ENCODE measurements at places on chromosomes 4 and X.

GRCh38 chrX:153750127-153750774 lies 13.8 kb upstream of the PLXNB3 start:
- no peak for DNase-seq

DNA sequence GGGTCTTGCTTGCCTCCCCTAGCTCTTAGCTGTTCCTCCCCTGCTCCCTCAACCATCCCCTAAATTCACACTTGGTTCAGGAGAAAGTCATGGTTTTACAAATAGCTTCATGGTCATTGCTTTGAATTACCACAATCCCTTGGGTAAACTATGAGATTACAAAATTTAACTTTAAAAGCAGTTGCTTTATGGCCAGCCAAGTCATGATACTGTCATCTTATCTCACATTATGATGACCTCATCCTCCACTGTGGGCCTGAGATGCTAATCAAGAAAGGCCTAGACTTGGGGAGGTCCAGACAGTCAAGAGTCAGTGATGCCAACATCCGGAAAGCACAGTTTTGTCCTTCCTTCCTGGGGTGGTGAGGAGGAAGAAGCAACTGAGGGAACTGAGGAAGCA lies 10.5 kb upstream of the FGF16 start:
- no peak for DNase-seq

DNA sequence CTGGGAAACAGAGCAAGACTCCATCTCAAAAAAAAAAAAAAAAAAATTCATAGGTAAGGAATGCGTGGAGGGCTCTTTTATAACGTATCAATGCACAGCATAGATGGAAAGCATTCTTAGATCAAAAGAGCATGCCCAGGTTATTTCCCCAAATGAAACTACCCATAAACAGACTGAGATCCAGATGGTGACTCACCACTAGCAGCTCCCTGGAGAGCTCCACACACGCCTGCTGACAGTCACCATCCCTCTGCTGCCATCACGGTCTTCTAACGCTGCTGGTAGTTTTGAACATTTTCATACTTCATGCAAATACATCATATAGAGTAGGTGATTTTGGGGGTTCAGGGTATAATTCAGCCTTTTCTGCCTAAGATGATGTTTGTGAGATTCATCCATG lies 136.9 kb downstream of the ASMT start:
- no peak for DNase-seq

DNA sequence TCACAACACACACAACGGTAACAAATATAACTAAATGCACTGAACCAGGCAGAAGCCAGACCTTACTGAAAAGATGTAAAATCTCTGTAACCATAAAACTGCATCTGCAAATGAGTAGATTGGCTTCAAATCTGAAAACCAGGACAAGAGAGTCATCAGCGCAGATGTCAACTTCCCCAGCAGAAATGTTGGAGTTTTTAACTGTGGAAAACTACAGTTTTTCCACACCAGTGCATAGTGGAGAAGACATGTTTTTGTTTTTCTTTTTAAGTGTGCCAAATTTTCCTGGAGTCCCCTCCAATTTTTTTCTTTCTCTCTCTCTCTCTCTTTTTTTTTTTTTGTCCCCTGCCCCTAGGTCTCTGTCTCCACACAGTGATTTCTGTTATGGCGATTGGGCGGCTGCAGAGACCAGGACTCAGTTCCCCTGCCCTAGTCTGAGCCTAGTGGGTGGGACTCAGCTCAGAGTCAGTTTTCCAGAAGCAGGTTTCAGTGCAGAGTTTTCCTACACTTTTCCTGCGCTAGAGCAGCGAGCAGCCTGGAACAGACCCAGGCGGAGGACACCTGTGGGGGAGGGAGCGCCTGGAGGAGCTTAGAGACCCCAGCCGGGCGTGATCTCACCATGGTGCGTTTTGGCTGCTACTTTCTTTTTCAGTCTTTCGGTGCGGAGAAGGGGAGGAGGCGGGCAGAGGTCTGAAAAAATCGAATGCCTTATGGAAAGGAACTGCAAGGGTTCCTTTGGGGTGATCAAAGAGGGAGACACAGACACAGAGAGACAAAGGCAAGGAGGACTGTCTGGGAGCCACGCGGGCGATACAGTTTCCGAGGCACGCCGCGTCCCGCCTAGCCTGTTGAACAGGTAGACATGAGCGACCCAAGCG lies at the start of gene GUCY1A1:
Gene GUCY1A1, plus strand, starts transcription at position 505 of the 878 bp plus-strand sequence. CDS start 30,020 bp downstream, outside the sequence.
- no peak for DNase-seq

DNA sequence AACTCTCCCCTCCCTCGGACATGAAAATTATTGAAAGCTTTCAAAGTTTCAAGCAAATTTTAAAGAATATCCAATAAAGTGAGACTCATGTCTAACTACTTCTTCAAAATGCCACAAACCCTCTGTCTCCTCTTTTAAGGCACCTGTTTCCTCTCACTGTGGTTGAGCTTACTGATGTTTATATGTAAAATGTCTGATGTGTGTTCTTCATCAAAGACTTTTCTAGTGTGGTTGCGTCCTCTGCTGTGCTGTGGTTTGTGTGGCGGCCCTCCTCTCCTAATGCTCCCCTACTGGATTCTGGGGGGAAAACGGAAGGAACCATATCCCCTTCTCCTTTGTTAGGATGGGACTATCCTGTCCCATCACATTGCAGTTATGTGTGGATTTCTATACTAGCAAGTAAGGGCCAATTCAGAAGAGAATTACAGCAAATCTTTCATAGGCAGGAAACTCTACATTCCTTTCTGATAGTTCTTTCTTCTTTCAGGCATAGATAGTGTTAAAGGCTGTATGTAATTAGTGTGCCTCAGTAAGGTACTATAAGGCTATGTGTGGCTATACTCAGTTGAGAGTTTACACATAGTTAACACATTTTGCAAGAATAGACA lies 221.0 kb upstream of the GPRIN3 start:
- no peak for DNase-seq

GRCh38 chrX:118499295-118499694 lies 3.7 kb downstream of the DOCK11 start:
- no peak for DNase-seq

Data from effector CD4-positive, alpha-beta T cell (primary cell).